ENCODE measurements at places on chromosomes 3 and 15.

GRCh38 chr15:84590406-84590805 is 10.4 kb upstream of the ZSCAN2 start:
- DNase-seq: no peak

- DNase-seq: no peak
These were observed 90.8 kb downstream of the ZPLD1 start for GRCh38 chr3:102525624-102526023.

DNA sequence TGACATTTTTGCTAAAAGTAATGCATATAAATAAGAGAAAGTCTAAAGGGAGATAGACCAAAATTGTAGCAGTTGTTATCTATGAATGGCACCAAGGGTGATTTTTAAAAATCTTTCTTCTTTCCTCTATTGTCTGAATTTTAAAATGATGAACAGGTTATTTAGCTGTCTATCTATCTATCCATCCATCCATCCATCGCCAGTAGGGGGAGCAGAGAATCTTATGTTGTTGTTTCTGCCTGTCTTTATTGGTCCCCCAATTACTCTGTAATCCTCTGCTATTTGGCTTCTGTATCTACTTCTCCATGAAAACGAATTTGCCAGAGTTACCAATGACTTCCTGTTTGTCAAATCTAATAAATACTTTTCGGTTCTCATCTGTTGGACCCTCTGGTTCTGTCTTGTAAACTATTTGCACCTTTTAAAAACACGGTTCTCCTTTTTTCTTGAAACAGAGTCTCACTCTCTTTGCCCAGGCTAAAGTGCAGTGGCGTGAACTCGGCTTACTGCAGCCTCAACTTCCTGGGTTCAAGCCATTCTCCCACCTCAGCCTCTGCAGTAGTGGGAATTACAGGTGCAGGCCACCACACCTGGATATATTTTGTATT is 86.0 kb downstream of the ECT2 start:
- no peak for DNase-seq

- peak; percentile 48 for DNase-seq
These were observed 163.5 kb downstream of the GOLGA6L4 start for GRCh38 chr15:84398763-84399701.
